NCI-H146 (cell line): ENCODE measurements at places on chromosomes 11 and 22.

DNA sequence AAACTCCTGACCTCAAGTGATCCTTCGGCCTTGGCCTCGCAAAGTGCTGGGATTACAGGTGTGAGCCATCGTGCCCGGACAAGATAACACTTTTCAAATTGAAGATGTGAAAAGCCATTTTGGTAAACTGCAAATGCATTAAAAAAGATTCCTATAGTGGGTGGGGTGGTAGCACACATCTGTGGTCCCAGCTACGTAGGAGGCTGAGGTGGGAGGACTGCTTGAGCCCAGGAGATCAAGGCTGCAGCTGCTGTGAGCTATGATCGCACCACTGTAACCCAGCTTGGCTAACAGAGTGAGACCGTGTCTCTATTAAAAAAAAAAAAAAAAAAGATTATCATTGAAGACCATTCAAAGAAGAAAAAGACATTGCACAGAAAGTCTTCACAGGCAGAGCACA, 16.9 kb upstream of the ARFGAP3 start:
- DNase-seq = no peak

DNA sequence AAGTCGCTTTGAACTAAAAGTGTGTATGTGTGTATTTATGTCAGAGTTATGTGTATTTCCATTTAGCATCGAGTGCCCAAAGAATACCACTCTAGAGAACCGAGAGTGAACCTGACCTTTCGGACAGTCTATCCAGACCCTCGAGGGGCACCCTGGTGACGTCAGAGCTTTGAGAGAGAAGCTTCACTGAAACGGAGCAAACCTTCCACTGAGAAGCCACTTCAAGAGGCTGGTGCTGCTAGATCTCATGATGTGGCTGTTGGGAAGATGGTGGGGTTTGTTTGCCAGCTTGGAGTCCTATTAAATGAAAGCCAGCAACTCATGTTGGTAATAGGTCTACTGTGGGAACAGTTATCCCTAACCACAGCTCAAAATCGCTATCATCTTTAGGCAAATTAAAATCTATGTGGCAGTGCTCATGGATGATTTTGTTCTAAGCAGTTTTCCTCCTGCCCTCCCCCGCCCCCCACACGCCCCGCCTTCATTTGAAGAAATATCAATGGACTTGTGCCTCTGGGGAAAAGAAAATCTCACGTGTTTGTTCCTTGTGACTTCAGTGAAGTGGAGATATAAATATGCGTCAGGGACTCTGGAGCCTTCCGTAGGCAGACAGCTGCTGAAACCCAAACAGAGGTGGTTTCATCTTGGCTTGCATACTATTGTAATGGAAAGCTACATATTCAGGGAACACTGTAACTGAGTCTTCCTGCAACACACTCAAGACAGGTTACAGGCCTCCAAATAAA, 22.4 kb upstream of the C11orf96 start:
- DNase-seq = no peak

- no peak for DNase-seq
Measured at GRCh38 chr11:1770061-1770460, 6.3 kb upstream of the CTSD start.

- DNase-seq = peak; percentile 26
Measured at GRCh38 chr22:27880778-27881394, 38.2 kb downstream of the PITPNB start.

GRCh38 chr11:107702723-107703122, 9.1 kb downstream of the SLN start:
- DNase-seq = no peak

GRCh38 chr11:35030716-35031213, 108.2 kb upstream of the CD44 start:
- DNase-seq = peak; percentile 6

- DNase-seq = no peak
Measured at GRCh38 chr22:19962909-19963806, 21.5 kb upstream of the TXNRD2 start.

DNA sequence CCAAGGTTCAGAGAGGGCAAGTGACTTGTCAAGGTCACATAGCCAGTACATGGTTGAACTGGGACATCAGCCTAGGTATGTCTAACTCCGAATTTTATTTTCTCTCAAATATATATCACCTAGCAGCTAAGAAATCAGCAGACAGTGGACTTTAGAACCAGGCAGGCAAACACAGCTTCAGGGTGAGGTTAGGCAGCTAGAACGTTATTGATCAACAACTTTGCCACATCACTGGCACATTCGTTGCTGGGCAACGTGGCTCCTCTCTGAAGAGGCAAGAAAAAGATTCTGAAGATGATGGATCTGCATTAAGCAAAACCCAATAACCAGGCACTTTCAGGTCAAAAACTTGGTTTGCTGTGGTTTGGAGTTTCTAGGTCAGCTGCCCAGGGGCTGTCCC, 258.0 kb downstream of the KIRREL3 start:
- DNase-seq = no peak

DNA sequence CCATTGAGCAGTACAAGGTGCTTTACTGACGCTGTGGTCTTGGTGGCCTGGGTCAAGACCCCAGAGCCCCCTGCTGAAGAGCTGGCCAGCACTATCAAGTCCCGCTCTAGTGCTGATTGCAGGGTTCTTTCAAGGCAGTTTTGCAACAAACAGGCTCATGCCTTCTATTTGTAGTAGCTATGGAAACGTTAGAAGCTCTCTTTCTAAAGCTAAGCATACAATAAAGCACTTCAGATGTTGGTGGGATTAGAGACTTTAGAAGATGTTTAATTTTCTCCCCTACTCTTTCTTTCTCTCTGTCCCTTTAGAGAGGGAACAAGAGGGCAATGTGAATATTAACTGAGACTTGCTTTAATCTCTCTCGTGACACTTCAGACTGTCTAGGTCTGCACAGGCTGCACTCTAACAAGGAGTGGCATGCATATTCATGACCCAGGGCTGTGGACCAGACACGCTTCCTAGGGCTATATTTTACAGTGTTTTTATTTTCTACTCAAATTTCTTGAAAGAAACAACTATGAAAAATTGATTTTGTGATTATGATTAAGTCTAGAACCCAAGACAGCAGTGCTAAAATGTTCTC, 138.6 kb downstream of the WNT7B start:
- DNase-seq = no peak

- DNase-seq = no peak
Measured at GRCh38 chr22:37384691-37385090, 42.6 kb downstream of the ELFN2 start.

- DNase-seq = peak; percentile 79
Measured at GRCh38 chr11:78576549-78577097, 2.0 kb upstream of the NARS2 start.

- no peak for DNase-seq
Measured at GRCh38 chr11:19763330-19763729, 50.7 kb downstream of the NAV2 start.

DNA sequence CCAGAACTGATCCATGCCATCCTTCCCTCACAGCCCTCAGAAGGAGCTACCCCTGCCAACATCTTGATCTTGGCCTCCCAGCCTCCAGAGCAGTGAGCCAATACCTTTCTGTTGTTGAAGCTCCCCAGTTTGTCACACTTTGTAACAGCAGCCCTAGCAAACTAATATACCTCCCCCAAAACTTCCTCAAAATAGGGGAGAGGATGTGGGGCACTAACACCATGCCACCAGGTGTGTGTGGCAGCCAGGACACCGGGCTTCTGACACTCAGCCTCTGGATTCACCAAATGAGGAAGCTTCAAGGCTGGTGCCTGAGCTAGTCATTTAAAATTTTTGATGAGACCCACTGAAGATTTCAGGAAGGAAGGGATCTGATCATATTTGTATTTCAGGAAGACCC, 84.9 kb downstream of the CSNK2A3 start:
- DNase-seq = no peak

DNA sequence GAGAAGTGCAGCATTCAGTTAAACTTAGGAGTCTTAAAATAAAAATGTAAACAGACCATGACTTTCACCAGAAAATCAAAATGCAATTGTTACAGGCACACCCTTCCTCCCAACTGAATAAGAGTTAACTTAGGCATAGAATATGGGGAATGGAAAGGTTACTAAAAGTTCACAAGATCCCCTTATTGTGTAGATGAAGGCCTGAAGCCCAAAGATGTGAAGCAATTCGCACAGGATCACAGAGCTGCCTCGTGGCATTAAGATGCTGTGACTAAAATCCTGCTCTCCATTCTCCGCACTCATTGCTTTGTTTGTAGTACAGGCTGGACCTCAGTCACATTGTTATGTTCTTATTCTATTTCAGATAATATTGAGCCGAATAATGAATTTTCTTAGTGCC, 4.0 kb downstream of the MS4A5 start:
- DNase-seq = no peak

GRCh38 chr11:72228229-72228843, 3.8 kb downstream of the INPPL1 start:
- peak; percentile 44 for DNase-seq

GRCh38 chr11:11117730-11118129, 235.3 kb downstream of the CSNK2A3 start:
- DNase-seq = no peak

DNA sequence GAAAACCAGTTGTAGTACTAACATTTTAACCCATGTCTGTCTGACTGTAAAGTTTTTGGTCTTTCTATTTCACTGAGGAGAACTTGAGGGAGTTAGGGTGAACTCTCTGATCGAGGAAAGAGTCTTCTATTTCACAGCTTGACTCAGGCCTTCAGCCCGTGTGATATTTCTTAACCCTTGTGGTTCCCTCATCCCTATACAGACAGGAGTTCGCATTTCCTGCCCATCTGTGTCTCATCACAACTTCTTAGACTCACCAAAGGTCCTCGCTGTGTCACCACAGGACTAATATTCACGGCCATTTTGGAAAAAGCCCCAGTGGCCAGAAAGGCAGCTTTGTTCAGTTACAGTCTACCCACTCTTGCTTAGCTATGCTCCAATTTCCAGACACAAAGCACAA, 172.8 kb downstream of the FAM181B start:
- no peak for DNase-seq

- DNase-seq = no peak
Measured at GRCh38 chr11:36044636-36045035, 100.8 kb downstream of the LDLRAD3 start.

- no peak for DNase-seq
Measured at GRCh38 chr11:83024270-83024854, 47.3 kb downstream of the RAB30 start.

GRCh38 chr11:86459002-86459385, 84.3 kb downstream of the CCDC81 start:
- DNase-seq = no peak

DNA sequence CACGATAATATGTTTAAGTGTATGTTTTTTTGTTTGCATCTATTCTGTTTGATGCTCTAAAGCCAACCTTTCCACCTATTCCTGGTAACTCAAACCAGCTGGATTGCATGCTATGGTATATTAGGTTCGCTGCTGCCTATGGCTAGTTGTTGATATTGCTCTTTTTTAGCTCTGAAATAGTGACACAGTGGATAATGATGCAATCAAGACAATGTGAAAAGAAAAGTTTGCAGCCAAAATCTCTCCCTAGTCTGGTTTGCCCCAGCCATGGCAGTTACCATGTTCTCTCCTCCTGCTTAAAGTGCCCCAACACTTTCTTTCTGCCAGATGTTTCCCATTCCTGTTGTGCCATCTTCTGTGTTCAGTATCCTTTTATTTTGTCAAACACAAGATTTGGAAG, 269.7 kb downstream of the DYNC2H1 start:
- DNase-seq = no peak

- no peak for DNase-seq
Measured at GRCh38 chr22:31896472-31896871, 47.9 kb upstream of the YWHAH start.

DNA sequence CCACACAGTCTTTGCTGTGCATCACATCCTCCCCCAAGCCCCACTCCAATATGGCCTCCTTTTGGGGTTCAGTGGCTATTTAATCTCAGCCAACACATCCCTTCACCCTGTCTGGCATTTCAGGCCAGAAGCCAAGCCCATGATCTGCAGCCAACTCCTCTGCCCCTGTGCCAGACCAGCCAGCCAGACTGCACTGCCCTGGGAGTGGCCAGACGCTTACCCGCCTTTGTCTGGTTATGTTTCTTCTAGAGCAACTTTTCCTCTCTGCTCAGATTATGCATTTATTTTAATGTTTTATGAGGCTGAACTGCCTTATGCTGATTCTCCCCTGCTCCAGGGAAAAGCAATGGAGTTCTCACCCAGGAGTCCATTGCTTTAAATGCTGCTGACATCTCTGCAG, 206.7 kb upstream of the TBCEL start:
- no peak for DNase-seq

DNA sequence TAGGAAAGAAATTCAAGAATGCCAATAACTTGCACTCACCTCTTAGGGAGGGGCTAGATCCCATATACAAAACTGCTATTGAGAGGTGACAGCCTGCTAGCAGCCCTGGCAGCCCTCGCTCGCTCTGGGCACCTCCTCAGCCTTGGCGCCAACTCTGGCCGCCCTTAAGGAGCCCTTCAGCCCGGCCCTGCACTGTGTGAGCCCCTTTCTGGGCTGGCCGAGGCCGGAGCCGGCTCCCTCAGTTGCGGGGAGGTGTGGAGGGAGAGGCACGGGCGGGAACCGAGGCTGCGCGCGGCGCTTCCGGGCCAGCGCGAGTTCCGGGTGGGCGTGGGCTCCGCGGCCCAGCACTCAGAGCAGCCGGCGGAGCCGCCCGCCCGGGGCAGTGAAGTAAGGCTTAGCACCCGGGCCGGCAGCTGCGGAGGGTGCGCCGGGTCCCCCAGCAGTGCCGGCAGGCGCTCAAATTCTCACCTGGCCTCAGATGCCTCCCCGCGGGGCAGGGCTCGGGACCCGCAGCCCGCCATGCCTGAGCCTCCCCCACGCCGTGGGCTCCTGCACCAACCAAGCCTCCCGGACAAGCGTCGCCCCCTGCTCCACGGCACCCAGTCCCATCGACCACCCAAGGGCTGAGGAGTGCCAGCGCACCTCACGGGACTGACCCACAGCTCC, 329.9 kb downstream of the FAM181B start:
- no peak for DNase-seq

- DNase-seq = peak; percentile 24
Measured at GRCh38 chr11:71446942-71447688, 1.1 kb downstream of the DHCR7 start.

DNA sequence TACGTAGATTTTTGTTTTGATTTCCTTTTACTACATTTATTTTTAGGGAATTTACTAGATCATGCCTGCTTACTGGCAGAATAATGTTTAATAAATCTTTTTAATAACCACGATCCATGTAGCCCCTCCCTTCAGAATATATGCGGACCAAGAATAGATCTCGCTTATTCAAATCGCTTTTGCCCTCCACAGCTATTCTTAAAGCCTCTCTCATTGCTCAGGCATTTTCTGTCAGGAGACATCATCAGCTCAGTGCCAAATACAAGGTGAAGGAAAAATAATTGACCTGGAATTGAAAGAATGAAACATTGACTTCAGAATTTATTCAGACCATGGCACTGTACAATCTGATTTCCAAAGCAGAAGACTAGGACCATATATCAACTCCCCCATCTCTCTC, 10.0 kb upstream of the JAML start:
- no peak for DNase-seq

GRCh38 chr11:114472661-114473060, 33.4 kb downstream of the REXO2 start:
- DNase-seq = no peak

- DNase-seq = no peak
Measured at GRCh38 chr11:122601141-122602125, 54.1 kb upstream of the UBASH3B start.

- no peak for DNase-seq
Measured at GRCh38 chr11:128607819-128608218, 20.5 kb upstream of the ETS1 start.
